ENCODE measurements at places on chromosomes 2 and 18. TPM values are rescaled to one million over a fixed set of nuclear protein-coding genes. Genes with fewer than 3 reads are reported as not detected.

RAPH1 gene
- polyA plus RNA-seq, result 8.4 TPM

ALKAL2 gene
- 11.0 TPM for polyA plus RNA-seq

DSG1 gene
- polyA plus RNA-seq, result not detected

ZSWIM2 gene
- not detected for polyA plus RNA-seq

LRPPRC gene
- 20.2 TPM for polyA plus RNA-seq

CHRNA1 gene
- 0.06 TPM for polyA plus RNA-seq

MARCHF4 gene
- polyA plus RNA-seq, result not detected

COLEC12 gene
- 5.2 TPM for polyA plus RNA-seq

RGPD3 gene
- polyA plus RNA-seq, result 0.15 TPM

CCL20 gene
- polyA plus RNA-seq, result 3.4 TPM

COLEC11 gene
- polyA plus RNA-seq, result 9.6 TPM

USP40 gene
- polyA plus RNA-seq, result 16.2 TPM

UGT1A8 gene
- not detected for polyA plus RNA-seq

TBC1D8 gene
- polyA plus RNA-seq, result 11.9 TPM

CTNNA2 gene
- polyA plus RNA-seq, result 0.07 TPM

CAPN14 gene
- polyA plus RNA-seq, result not detected

MYO3B gene
- 0.28 TPM for polyA plus RNA-seq

PREB gene
- 51.8 TPM for polyA plus RNA-seq

CCDC148 gene
- 0.09 TPM for polyA plus RNA-seq

SOCS6 gene
- 4.5 TPM for polyA plus RNA-seq

IWS1 gene
- polyA plus RNA-seq, result 9.5 TPM

PREPL gene
- 16.8 TPM for polyA plus RNA-seq

B3GNT7 gene
- polyA plus RNA-seq, result 1.1 TPM

TSHZ1 gene
- 8.4 TPM for polyA plus RNA-seq
